ENCODE measurements at places on chromosomes 16 and 17. TPM values are rescaled to one million over a fixed set of nuclear protein-coding genes. Genes with fewer than 3 reads are reported as not detected.
A peak's percentile ranks its signal among the peaks of the same experiment; 100 is the strongest.

Gene KRTAP9-1
- total RNA-seq = not detected

Gene MYCBPAP
- 2.1 TPM for total RNA-seq

Gene PPL
- total RNA-seq = 14.7 TPM

- peak; percentile 82 for DNase-seq
These were observed 3.4 kb upstream of the ZNF385C start for GRCh38 chr17:42101513-42102292.

DNA sequence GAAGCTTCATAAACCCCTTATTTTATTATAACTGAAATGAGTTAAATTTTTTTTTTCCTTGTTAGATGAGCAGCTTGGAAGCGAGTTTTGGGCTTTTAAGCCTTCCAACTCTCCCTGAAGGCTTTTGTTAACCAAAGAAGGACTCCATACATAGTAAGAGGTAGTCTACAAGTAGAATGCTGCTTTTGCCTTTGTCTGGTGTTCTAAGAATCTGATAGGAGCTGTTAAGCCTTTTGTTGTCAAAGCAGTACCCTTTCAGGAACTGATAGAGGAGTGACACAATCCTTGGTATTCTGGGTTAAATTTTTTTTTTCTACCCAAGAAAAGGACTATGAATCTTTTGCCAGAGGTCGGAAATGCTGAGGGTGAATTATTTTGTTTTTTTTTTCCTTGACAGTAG, 26.1 kb downstream of the MAP2K4 start:
- DNase-seq = no peak

- DNase-seq = no peak
These were observed 2093.4 kb downstream of the TP53TG3F start for GRCh38 chr16:35552763-35553162.

DNA sequence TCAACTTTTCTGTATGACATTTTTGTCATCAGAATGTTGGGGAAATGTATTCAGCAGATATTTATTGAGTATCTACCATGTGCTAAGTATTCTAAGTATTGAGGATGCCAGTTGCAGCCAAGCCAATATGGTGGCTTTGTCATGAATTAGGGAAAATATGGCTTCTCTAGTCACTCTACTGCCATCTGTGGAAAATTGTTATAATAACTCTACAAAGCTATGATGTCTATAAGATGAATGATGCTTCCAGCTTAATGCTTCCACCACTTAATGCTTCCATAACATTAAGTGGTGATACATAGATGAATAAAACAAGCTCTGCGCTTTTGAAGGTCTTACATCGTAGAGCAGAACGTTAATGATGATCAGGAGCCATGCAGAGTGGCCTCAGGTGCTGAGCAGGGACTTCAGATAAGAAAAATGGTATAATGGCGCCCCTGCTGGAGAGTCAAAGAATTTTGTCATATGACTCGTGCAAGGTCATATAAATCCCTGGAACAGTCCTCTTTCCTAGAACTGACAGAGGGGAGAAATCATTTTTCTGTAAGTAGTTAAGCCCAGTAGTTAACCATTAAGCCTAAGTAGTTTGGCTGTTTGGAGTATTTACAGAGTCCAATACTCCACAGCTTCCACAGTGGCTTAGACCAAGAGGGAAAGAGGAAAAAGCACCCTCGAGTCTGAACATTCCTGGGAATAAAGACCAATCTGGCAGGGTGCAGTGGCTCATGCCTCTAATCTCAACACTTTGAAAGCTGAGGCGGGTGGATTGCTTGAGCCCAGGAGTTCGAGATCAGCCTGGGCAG, 2.7 kb upstream of the TMIGD1 start:
- peak; percentile 60 for DNase-seq

DNA sequence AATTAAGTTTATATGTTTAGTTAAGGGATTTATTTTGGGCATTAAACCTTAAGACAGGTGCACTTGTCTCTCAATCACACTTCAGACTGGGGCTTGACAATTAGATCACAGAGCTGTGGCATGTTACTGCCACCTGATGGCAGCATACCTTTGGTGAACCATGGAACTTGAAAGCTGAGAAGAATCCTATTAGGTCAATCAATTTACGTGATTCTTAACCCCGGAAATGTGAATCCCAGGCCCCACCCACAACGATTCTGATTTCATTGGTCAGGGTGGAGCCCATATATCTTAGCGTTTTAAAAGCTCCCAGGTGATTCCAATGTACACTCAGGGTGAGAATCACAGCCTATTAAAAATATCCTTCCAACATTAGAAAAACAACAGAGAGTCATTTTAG, 91.0 kb downstream of the GSG1L start:
- peak; percentile 23 for DNase-seq

- no peak for DNase-seq
These were observed 7.9 kb downstream of the SLC12A3 start for GRCh38 chr16:56872863-56873391.

DNA sequence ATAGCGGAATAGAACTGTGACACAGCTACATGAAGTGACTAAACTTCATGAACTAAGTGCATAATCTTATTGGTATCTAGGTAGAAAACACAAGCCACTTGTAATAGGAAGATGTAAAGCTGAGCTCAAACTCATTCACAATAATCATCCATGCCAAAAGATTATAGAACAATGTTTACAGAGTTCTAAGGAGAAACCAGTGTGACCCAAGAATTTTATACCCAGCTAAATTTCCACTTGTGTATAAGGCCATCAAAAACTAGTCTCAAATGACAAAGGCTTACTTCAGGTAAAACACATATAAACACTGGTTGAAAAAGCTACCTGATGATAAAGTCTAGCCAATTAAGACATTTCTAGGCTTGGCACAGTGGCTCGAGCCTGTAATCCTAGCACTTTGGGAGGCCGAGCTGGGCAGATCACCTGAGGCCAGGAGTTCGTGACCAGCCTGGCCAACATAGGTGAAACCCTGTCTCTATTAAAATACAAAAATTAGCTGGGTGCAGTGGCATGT, 16.9 kb upstream of the CPD start:
- DNase-seq = no peak
